B cell (primary cell): ENCODE measurements at places on chromosomes 1 and 21.

DNA sequence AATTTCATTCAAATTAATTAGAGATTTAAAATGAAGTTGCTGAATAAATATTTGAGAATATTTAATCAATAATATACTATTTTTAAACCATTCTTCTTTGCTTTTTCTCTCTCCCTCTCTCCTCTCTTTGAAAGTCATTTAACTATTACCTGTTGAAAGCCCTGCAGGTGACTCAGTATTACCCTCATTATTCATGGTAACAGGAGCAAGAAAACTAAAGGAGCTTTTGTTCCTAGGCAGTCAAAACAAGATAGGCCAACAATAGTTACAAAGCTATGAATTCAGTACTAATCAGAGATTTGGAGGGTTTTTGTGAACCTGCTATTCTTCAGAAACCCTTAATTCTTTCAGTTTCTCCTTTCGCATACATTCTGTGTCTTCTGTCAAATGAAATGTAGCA is 721.3 kb upstream of the NCAM2 start:
- no peak for DNase-seq

GRCh38 chr1:242139986-242140385 is 141.1 kb upstream of the MAP1LC3C start:
- no peak for DNase-seq

DNA sequence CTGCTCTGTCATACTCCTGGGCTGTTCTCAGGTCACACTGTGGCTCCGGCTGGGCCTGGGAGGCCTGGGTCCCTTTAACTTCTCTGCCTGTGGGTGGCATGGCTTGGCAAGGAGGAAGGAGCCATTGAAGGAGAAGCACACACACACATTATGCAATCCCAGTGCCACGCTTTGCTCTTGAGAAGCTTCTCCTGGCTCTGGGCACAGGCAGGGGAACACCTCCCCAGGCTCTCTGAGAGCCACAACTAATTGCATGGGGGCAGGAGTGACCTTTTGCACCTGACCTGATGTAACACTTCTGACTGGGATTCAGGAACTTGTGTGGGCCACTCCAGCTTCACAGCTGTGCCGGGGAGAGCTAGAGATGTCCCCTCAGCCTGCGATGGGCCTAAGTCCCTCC is 23.1 kb downstream of the LGR6 start:
- no peak for DNase-seq

- DNase-seq = no peak
These were observed 31.6 kb downstream of the RGS5 start for GRCh38 chr1:163170975-163171676.

DNA sequence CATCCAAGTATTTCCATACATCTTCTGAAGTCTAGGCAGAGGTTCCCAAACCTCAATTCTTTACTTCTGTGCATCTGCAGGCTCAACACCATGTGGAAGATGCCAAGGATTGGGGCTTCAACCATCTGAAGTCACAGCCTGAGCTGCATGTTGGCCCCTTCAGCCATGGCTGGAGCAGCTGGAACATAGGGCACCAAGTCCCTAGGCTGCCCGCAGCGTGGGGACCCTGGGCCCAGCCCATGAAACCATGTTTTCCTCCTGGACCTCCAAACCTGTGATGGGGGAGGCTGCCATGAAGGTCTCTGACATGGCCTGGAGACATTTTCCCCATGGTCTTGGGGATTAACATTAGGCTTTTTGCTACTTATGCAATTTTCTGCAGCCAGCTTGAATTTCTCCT is 729.8 kb downstream of the KCNT2 start:
- DNase-seq = no peak

- no peak for DNase-seq
These were observed 408.0 kb downstream of the LRRIQ3 start for GRCh38 chr1:73789965-73790364.

- peak; percentile 75 for DNase-seq
These were observed 706 bp downstream of the RNF19B start for GRCh38 chr1:32963746-32964460.

DNA sequence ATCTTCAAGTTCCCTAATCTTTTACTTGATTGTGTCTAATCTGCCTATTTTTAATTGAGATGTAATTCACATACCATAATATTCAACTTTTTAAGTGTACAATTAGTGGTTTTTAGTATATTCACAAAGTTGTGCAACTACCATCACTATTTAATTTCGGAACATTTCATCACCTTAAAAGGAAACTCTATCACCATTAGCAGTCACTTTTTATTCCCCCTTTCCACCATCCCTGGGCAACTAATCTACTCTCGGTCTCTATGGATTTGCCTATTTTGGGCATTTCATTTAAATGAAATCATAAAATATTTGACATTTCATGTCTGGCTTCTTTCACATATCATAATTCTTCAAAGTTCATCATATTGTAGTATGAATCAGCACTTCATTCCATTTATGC is 30.6 kb upstream of the HYI start:
- no peak for DNase-seq

GRCh38 chr1:18936814-18937481 is 19.5 kb downstream of the IFFO2 start:
- DNase-seq = no peak

DNA sequence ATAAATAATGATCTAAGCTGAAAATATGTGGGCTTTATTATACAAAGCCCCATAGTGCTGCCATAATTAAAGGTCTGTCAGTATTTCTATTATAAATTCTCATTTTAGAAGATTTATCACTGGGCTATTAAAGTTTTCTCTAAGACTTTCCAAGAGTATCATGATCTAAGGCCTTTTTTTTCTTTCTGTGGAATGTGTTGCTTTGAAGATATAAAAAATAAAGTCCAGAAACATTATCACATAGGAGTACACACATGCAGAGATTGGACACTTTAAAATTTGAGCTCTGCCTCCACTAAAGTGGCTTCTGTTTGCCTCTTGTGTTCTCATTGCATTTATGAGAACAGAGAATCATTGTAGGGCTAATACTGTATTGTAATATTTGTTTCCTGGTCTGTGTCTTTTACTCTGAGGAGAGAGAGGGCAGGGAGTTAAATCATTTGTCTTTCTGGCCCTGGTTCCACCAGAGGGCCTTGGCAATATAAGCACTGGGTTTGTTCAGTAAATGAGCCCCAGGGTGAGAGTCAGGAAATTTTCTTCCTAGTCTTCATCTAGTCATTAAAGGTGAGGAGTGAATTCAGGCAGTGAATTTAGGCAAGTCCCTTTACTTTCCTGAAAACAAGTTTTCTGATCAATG is 70.2 kb downstream of the NFIA start:
- no peak for DNase-seq

DNA sequence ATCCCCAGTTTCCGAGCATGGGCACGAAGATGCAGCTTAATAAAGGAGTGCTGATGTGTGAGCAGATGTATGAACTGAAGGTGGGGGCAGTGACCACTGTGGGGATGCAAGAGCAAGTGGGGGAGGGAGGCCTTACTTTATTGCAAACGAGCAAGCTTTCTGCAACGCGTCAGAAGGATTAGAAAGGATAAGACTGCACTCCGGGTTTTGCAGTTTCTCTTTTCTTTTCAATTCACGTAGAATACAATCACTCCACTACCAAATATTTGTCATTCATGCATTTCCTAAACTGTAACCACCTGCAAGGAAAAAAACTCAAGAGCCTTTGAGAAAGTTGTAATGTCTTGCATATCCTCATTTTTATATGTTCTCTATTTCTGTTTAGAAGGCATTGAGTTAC is 4.3 kb upstream of the OR2C3 start:
- DNase-seq = no peak

GRCh38 chr1:96095849-96096612 is 625.6 kb upstream of the PTBP2 start:
- no peak for DNase-seq

DNA sequence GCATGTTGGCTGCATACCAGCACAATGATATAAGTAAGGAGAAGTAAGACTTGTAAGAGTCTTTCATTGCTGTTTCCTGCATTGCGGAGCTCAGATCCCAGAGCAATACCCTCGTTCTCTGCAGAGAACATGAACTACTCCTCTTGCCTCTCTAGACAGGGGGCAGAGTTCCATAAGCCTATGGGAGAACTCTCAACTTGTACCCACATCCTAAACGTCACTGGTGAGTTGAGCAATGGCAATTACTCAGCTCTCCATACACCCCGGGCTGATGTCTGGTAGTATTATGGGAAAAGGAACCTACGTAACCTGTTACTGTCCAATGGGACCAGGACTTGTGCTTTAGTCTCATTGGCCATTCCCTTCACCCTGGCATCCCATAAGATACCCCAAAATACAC is 27.3 kb upstream of the ZNF496 start:
- DNase-seq = no peak

GRCh38 chr1:204858363-204858821 is 12.3 kb upstream of the NFASC start:
- no peak for DNase-seq

GRCh38 chr1:71435951-71436350 is 355.1 kb upstream of the ZRANB2 start:
- no peak for DNase-seq

- no peak for DNase-seq
These were observed 42.6 kb downstream of the CD34 start for GRCh38 chr1:207868251-207868773.

- no peak for DNase-seq
These were observed 665.0 kb downstream of the SMYD3 start for GRCh38 chr1:245842106-245842505.

GRCh38 chr1:202938287-202938925 is 11.4 kb upstream of the KLHL12 start:
- DNase-seq = no peak

GRCh38 chr1:177164380-177165068 is at the start of gene ASTN1:
TSS of gene ASTN1 (minus strand) at chr1:177164712. CDS start at chr1:177164676, 36 bp downstream.
- DNase-seq = no peak

DNA sequence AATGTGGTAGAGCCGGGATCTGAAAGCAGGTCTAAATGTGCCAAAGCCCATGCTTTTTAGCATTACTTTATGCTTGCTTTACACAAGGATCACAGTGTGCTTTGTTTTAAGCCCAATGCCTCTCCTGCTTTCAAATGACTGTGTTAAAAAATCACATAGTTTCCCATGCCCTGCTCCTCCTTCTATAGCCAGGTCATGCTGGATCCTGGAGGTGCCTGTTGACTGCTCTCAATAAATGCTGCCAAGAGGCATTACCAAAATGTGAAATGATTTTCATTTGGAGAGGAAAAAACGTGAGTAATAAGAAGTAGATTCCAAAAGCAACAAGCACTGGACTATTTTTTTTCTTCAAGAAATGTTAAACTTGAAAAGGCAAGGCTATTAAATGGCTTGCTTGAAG is 420.7 kb upstream of the USP24 start:
- DNase-seq = no peak
